ENCODE measurements at places on chromosomes 2 and 18. TPM values are rescaled to one million over a fixed set of nuclear protein-coding genes. Genes with fewer than 3 reads are reported as not detected.

PSD4 gene
- total RNA-seq, result 13.2 TPM

VAMP8 gene
- 73.3 TPM for total RNA-seq

CLEC4F gene
- 0.48 TPM for total RNA-seq

FLACC1 gene
- 2.8 TPM for total RNA-seq

TUBB8B gene
- not detected for total RNA-seq

UPP2 gene
- total RNA-seq, result not detected

COLEC12 gene
- total RNA-seq, result 36.7 TPM

Data from mesenteric fat pad (tissue), 1 donor.